Nephron progenitor cell (in vitro differentiated cells): ENCODE measurements at places on chromosomes 5 and 9.

- peak; percentile 98 for DNase-seq
These were observed 9.3 kb downstream of the PRR7 start for GRCh38 chr5:177455661-177456590.

DNA sequence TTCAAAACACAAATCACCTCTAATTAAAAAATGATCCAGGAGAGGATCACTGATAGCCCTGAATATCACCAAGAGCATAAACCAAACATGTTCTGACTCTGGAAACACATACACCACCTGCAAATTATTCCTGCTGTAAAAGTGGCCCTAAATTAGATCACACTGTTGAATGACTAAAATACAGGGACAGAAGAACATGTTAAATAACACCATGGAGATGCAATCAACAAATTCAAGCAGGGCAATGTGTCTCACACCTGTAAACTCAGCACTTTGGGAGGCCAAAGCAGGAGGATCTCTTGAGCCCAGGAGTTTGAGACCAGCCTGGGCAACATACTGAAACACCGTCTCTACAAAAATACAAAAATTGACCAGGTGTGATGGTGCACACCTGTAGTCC is 18.2 kb upstream of the SPOUT1 start:
- no peak for DNase-seq

GRCh38 chr5:173027905-173028304 is 28.2 kb upstream of the CREBRF start:
- no peak for DNase-seq

- no peak for DNase-seq
These were observed 78.0 kb downstream of the NSUN2 start for GRCh38 chr5:6554812-6555211.

- DNase-seq: no peak
These were observed 441.1 kb downstream of the EBF1 start for GRCh38 chr5:158658446-158659230.

- DNase-seq: no peak
These were observed 332.2 kb downstream of the TMEM167A start for GRCh38 chr5:82745016-82745415.

GRCh38 chr9:137139468-137140150 is 655 bp downstream of the GRIN1 start:
- DNase-seq: no peak

DNA sequence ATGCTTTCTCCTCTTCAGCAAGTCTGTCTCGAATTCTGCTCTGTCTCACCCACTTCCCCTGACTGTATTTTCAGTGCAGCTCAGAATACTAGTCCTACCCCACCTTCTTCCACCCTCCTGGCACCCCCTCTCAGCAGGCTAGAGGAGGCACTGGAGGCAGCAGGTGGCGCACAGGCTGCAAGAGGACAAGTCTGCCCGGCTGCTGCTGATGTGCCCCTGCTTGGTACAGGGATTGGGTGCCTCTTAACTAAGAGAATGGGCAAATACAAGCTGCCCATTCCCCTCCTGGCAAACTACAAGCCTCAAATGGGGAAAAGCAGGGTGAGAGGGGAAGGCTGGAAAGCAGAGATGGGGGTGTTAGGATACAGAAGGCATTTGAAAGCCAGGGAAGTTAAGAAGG is 5.1 kb downstream of the TLN1 start:
- no peak for DNase-seq

DNA sequence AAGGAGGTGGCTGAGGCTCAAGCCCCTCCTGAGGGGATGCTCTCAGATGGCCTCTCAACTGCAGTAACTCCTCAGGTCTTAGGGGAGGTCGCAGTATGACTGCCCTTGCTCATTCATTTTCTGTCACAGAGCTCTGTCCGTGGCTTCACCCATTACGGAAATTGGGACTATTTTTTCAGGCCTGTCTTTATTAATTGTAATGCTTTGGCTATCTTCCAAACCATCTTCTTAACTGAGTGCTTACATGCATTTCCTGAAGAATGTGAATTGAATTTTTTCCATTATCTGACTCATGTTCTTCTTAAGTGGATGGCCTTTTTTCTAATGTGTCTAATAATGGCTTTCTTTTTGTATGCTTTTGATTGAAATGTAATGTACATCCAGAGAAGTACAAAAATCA is 36.4 kb upstream of the SV2C start:
- no peak for DNase-seq

- DNase-seq: no peak
These were observed 610.5 kb upstream of the ITGA1 start for GRCh38 chr5:52177193-52177592.

GRCh38 chr9:8085986-8086385 is 286.4 kb upstream of the DMAC1 start:
- DNase-seq: no peak

DNA sequence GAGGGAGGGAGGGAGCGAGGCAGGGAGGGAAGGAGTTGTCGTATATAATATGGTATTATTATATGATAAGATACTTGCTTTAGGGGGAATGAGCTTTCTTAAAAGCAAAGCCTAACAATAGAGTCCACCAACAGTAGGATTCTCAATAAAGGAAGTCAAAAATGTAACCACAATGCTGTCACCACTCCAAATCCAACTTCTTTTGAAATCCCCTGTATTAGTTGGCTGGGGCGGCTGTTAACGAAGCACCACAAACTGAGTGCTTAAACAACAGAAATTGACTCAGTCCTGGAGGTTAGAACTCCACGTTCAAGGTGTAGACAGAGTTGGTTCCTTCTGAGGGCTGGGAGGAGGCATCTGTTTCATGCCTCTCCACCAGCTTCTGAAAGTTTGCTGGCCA is 23.1 kb downstream of the GAS1 start:
- no peak for DNase-seq

GRCh38 chr5:2112173-2113025 is 229.7 kb upstream of the IRX4 start:
- DNase-seq: no peak

- no peak for DNase-seq
These were observed 399.8 kb upstream of the PIK3R1 start for GRCh38 chr5:67815455-67816391.

- no peak for DNase-seq
These were observed 19.0 kb downstream of the CMBL start for GRCh38 chr5:10288592-10289219.

GRCh38 chr9:137127301-137128157 is 11.4 kb upstream of the GRIN1 start:
- DNase-seq: no peak

- DNase-seq: no peak
These were observed 71.7 kb upstream of the COX7C start for GRCh38 chr5:86546044-86546443.

GRCh38 chr9:134247918-134248631 is 78.2 kb upstream of the RXRA start:
- DNase-seq: no peak

GRCh38 chr9:85942913-85943709 is 2.2 kb downstream of the NAA35 start:
- no peak for DNase-seq

DNA sequence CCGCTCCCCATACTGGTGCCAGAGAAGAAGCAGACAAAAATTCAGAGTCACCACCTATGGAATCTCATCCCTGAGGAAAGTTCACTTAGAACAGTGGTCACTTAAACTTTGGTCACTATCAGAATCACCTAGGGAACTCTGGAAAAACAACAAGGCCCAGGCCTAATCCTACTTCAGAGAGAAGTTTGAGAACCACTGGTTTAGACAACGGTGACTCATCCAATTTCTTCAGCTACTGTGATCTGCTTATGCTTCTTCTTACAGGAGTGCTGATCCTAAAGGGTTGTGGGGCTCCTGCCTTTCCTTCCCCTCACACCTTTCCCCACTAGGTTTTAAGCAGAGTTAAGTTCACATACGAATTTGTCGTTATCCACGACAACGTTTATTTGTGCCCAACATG is 194.7 kb upstream of the KLF4 start:
- DNase-seq: no peak

GRCh38 chr9:92407818-92408217 is 3.4 kb upstream of the OGN start:
- DNase-seq: no peak

DNA sequence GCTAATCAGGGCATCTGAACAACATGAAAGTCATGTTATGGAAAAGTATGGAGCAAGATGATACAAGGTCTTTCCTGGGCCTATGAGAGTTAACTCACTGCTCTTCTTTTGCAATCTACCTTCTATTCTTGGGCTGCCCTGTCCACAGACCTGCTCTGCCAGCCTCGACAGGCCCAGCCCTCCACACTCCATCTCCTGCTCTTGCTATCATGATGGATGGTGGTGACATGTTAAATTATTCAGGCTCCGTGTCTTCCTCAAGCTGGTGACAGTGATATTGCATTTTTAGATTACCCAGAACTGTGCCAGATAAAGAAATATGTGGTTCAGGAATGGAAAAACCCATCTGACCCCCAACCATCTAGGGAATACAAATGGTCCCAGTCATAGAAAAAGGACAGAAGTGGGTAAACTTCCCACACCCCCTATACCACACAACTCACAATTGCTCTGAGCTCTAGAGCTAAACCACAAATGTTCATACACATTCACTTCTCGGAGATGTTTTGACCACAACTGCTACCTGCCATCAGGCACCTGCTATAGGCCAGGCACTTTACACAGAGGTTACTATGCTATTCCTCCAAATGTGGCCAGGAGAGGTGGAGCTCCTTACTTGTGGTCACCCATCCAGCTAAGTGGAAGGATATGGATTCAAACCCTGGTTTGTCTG is 311.3 kb downstream of the ASTN2 start:
- no peak for DNase-seq

DNA sequence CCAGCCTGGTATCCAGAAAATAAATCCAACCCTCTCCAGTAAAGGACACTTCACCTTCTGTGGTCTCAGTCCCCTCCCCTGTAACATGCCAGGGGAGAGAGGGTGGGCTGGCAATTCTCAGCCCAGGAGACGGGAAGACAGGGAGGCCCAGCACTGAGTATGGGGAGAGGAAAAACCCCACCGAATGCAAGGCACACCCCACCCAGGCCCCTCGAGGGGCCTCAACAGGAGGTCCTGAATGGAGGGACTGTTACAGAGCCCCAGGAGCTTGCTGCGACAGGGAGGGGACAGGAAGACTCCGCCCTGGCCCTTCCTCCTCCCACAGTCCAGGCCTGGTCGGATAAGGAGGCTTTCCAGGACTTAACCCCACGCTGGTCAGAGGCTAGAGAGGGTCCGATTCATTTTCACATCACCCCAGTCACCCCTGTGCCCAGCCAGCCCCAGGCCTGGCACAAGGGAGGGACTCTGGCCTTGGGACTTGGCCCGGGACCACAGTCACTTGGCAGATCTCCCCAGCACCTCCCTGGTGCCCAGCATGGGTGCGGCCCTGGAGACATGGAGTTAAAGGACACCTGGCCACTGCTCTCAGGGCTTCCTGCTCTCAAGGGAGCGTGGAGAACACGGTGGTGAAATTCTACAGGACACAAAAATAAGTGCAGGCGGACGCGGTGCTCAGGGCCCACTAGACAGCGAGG is 44.9 kb upstream of the STXBP1 start:
- peak; percentile 43 for DNase-seq

DNA sequence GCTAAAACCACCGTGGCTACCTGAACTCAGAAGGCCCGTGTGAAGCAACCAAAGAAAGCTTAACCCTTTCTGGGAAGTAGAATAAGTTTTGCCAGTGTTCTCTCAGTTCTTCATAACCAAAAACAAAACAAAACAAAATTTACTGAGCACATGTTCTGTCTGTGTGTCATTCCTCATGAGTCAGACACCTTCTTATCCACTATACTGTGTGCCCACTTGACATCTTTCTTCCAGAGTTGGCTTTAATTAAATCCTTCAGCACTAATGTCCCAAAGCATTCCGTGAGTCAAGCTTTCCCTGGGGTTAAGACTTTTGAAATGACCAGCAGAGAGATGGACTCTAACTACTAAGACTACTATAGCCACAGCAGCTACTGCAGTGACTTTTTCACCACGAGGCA is 61.3 kb downstream of the GLIS3 start:
- DNase-seq: no peak

DNA sequence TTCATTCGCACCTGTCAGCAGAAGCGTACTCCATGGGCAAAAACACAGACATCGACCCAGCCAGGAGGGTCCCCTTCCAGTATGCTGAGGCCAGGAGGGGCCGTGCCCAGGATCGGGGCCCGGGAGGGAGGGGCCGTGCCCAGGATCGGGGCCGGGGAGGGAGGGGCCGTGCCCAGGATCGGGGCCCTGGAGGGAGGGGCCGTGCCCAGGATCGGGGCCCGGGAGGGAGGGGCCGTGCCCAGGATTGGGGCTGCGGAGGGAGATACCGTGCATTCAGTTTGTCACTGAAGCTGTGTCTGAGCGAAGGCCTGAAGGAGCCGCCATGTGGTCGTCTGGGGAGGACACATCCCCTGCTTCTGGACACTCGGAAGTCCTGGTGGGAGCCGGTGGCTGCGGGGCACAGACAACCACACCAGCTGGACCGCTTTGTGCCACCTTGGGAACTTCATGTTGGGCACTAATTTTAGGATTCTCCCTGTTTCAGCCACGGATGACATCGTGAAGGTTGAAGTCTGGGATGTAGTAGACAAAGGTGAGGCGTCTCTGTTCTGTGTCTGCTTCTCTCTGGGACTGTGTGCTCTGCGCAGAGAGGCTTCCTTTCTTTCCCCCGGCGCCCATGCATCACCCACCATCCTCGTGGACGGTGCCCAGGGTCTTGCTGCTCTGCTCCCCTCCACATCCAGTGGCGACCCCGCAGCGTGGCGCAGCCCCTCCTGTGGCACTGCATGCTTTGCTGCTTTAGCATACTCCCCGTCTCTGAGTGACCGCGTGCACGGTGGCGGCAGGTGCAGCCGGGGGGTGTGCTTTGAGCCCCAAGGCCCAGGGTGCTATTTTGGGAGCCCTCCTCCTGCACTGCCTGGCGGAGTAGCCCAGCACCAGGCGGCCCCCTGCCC is 16.7 kb upstream of the AJM1 start:
- DNase-seq: no peak

DNA sequence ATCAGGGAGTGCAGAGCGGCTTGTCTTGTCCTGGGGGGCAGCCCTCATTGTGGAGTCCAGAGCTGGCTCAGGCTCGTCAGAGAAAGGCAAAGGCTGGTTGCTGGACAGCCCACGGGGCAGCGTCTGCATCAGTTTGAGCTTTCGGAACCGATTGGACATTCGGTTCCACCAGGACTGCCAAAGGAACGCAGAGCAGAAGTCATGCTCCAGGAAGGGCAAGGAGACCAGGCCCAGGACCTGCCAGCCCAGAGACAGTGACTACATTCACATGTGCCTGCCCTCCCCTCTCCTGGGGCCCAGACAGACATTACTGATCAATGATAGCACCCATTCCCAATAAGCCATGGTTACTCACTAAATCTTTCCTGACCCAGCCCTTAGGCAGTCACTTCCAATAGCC is 18.1 kb downstream of the ANKS6 start:
- no peak for DNase-seq

DNA sequence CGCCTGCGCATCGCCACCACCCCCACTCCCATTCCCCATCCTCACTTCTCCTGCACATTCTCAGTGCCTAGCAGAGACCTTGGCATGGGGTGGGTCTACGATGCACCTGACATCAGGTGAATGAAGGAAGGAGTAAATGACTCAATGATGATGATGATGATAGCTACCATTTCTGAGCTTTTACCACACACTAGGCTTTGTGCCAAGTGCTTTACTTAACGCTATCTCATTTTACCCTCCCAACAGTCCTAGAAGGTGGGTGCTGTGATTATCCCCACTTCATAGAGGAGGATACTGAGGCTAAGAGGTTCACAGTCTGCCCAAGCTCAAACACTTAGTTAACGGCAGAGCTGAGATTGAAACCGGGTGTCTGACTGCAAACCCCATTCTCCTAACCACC is 27.1 kb downstream of the CAMK2A start:
- no peak for DNase-seq
